ENCODE measurements at places on chromosomes 2 and 18.
A peak's percentile ranks its signal among the peaks of the same experiment; 100 is the strongest.

DNA sequence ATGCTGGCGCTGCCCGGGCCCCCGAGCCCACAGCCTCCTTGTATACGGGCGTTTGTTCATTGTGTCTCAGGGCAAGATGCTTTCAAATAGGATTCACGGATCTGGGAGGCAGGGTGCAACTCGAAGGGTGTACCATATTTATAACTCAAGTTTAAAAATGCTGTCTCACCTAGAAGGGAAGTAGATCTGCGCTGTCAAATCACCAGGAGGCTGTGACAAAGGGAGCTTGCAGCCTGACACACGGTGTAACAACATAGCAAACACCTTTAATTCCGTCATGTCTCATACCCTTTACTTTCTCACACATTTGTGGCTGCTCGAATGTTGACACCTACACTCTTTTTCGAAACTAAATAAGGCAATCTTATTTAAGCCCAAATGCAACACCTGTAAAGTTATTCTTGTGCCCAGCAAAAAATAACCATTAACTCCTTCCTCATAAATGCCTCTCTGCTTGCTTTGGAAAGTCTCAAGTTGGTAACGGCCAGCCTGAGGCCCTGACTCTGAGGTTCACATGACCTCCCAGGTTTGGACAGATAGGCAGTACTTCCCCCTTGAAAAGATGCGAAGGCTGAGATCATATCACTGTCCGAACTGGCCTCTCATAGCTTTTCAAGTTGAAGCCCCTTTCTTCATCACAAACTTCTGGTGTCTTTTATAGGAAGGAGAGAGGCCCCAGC lies 11.6 kb downstream of the ZEB2 start:
- no peak for DNase-seq

GRCh38 chr18:28522236-28522635 lies 345.3 kb upstream of the CDH2 start:
- no peak for DNase-seq

DNA sequence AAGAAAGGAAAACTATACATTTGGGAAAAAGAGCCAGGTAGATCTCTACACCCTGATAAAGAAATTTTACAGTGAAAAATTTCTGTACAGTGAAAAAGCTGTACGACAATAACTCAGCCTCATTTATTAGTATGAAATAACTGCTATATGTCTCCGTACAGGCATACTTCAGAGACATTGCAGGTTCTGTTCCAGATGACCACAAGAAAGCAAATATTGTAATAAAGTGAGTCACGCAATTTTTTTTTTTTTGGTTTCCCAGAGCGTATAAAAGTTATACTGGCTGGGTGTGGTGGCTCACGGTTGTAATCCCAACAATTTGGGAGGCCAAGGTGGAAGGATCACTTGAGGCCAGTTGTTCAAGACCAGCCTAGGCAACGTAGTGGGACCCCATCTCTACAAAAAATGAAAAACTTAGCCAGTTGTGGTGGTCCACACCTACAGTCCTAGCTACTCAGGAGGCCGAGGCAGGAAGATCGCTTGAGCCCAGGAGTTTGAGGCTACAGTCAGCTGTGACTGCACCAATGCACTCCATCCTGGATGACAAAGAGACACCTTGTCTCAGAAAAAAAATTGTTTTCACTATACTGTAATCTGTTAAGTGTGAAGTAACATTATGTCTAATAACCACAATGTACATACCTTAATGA lies 28.2 kb upstream of the AMMECR1L start:
- peak; percentile 26 for DNase-seq

GRCh38 chr2:26173776-26174482 lies 1.0 kb downstream of the GAREM2 start:
- DNase-seq, result no peak

GRCh38 chr2:240603846-240604245 lies 17.3 kb downstream of the CAPN10 start:
- no peak for DNase-seq

DNA sequence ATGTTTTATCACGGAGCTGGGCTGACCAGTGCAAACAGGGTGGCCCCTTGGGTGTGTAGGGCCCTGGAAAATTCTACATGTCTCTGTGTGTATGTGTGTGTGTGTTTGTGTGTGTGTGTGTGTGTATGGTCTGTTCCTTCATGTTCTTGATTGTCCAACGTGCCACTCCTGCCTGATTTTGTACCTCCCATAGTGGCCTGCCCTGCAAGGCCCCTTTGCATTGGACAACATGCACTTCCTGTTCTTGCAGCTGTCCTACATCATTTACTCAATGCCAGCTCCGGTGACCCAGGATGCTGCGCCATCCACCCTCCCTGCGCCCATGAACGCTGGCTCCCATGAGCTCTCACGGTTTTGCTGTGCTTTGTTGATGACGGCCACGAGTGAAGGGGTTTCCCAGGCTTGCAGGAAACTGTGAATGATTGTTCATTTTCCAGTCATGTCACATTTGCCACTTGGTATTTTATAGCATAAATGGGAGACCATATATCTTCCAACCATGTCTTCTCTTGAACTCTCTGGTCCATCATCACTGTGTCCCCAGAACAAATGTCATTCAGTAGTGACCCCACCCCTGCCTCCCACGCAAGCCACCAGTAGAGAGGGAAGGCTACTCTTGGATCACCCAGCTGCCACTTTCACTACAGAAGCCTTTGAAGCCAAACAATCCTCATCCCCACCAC lies 69.7 kb upstream of the NCK2 start:
- no peak for DNase-seq

DNA sequence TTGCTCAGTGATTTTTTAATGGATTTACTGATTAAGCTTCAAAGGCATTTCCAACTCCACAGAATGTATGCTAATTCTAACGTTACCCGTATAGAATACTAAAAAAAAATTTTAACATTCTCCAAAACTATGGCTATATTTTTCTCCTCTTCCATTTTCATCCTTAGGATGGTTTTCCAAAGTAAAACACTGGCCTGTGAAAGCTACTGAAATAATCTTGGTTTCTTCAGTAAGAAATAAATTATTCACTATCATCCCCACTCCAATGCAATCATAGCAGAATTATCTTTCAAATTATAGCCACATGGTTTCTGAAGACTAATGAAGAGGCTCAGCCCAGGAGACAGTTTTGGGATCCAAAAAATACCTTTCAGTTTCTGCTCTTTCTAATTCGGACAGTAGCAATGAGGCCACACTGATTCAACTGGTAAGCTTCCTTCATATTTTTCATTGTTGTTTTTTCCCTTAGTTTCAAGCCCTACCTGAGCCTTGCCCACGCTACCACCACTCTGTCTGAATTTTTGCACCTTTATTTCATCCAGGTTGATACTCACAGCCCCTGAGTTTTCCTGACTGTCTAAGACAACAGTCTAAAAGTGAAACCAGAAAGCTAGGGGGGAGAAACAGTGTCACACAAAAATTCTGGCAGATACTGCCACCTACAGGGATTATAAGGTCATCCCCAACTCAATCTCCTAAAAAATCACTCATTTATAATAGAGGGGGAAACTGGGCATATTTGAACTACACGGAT lies 887.9 kb downstream of the NRXN1 start:
- DNase-seq, result peak; percentile 41

GRCh38 chr18:9792565-9793245 lies 84.6 kb downstream of the RAB31 start:
- DNase-seq, result no peak

DNA sequence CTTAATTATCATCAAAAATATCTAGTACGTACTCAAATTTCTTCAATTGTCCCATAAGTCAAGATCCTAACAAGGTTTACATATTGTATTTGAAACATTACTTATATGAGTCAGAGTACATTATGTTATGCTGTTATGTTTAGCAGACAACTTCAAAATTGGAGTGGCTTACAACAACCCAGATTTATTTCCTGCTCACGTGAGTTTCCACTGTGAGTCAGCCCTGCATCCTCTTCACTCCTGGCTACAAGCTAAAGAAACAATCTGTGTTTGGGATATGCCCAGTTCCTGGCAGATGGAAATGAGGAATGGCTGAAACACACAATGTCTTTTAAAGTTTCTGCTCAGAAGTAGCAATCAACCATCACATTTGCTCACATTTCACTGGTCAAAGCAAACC lies 31.5 kb upstream of the TANC1 start:
- DNase-seq, result peak; percentile 79

- DNase-seq, result no peak
These were observed 1.6 kb upstream of the ATP9B start for GRCh38 chr18:79067611-79068010.

GRCh38 chr2:156334496-156335478 lies 2.3 kb upstream of the NR4A2 start:
- DNase-seq, result peak; percentile 85

GRCh38 chr2:182229297-182229696 lies 197.5 kb downstream of the PDE1A start:
- DNase-seq, result peak; percentile 3

GRCh38 chr2:239154971-239155805 lies 245.6 kb downstream of the HDAC4 start:
- DNase-seq, result no peak

DNA sequence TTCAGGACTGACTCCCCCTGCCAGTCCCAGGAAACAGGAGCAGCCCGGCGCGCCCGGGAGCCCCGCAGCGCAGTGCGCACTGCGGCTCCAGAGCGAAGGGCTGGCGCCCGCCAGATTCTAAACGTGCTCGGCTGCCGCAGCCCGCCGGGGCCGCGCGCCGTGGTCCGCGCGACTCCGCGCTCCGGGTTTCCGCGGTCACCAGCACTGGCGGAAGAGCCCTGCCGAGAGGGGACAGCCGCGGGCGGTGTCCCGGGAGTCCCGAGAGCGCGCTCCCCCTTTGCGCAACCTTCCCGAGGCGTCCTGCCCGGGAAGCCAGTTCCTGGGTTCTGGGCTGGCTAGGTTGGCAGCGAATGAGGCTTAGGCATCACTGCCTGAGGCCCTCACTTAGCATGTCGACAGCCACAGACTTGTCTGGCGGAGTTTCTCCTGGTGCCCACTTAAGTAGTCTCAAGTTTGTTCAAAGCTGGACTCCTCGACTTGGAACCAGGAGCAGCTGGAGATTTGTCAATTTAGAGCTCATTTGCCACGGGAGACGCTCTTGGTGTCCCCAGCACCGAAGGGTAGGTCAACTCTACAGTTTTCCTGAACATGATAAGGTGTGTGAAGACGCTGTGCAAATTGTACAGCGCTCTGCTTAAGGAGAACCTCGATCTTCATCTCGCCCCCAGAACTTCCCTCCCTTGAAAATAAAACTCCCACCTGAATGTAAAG lies 1.5 kb upstream of the VSNL1 start:
- peak; percentile 95 for DNase-seq

All from mammary epithelial cell (primary cell).